Lower leg skin (tissue), 4 donors: ENCODE measurements at places on chromosomes 16 and 17. TPM values are rescaled to one million over a fixed set of nuclear protein-coding genes. Genes with fewer than 3 reads are reported as not detected.

Gene CES4A
- total RNA-seq, result 43.6 TPM

Gene SPATA22
- not detected for total RNA-seq

- no peak for DNase-seq
Measured at GRCh38 chr17:45150911-45151809, 2.9 kb downstream of the HEXIM1 start.

DNA sequence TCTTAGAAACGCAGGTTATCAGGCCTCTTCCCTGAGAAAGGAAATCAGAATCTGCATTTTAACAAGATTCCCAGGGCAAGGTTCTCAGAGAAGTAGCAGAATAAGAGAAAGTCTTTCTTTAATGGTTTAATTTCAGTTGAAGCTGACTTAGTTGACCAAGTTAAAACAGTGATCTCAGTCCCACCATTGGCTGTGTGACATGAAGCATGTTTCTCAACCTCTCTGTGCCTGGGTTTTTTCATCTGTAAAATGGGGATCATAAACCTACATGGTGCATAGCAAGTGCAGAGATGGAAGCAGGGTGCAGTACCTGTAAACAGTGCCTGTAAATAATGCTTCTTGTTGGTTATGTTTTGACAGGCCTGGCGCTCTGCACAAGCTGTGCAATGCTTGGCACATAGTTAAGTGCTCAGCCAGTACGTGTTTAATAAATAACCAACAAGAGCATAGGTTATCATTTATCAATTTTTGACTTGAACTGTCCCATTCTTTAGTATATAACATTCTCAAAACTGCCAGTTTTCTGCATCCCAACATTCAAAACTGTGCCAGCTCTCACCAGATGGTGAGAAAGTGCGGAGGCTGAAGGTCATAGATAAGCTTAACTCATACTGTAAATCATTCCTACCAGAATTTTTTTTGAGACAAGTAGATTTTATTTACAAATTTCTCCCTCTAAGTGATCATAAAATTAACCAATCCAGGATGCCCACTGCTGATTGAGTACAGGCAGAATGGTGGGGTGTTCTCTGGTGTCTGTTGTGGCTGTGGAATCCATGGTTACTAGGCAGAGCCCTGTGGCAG, 6.9 kb downstream of the C17orf67 start:
- DNase-seq, result no peak
